ENCODE measurements at places on chromosomes 2 and 18. TPM values are rescaled to one million over a fixed set of nuclear protein-coding genes. Genes with fewer than 3 reads are reported as not detected.

POTEC gene
- total RNA-seq: under 0.01 TPM

GRCh38 chr18:33712719-33713118 is 134.7 kb downstream of the ASXL3 start:
- H3K36me3 ChIP-seq: no peaks in the 10 kb centered on the region
- H3K4me1 ChIP-seq: no peaks in the 10 kb centered on the region
- no peaks in the 10 kb centered on the region for H3K27me3 ChIP-seq
- DNase-seq: no peak

DNA sequence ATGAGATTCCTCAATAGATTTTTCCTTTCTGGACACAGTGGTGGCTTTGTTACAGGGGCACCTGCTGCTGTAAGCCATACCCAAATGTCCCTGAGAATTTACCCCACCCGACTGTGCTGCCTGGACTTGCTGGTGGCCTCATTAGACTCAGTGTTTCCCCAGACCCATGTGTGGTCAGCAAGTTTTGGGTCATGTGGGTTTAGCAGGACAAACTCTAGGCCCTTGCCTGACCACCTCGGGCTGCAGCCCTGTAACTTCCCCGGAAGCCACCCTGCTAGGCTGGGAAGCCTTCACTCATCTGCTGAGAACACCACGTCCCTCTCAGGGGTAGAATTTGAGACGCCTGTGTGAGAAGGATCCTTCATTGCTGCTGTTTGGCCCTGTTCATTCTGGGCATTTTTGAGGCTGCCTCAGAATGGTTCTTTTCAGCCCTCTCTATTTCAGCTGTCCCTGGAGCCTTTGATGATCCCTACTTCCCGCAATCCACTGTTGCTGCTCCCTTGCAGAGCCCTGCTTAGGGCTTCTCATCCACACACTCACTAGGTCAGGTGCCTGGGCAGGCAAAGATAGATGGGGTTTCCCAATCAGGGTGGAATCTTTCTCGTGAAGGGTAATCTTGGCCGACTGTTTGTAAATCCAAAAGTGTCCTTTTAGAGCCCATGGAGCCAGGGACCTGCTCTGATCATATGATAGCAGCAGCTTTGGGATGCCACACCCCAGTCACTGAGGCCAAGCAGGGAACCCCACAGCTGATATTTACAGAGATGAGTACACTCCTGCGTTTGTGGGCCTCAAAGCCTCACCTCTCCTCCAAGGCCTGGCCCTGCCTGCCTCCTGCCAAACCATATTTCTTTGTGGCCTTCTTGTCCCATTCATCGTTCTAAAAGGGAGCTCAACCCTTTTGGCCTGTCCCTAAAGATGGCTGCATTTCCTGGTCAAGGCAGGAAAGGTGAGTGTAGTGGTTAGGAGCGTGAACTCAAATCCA is 6.7 kb downstream of the EHD3 start:
- no peaks in the 10 kb centered on the region for H3K4me1 ChIP-seq
- H3K27me3 ChIP-seq: no peaks in the 10 kb centered on the region
- H3K4me3 ChIP-seq: no peak overlapping the region
- H3K36me3 ChIP-seq: no peaks in the 10 kb centered on the region
- no peak overlapping the region for H3K27ac ChIP-seq
- no peak for DNase-seq

GRCh38 chr2:165462443-165462842 is 7.1 kb upstream of the CSRNP3 start:
- no peaks in the 10 kb centered on the region for H3K36me3 ChIP-seq
- no peak overlapping the region for H3K27ac ChIP-seq
- no peaks in the 10 kb centered on the region for H3K4me1 ChIP-seq
- H3K4me3 ChIP-seq: no peak overlapping the region

DNA sequence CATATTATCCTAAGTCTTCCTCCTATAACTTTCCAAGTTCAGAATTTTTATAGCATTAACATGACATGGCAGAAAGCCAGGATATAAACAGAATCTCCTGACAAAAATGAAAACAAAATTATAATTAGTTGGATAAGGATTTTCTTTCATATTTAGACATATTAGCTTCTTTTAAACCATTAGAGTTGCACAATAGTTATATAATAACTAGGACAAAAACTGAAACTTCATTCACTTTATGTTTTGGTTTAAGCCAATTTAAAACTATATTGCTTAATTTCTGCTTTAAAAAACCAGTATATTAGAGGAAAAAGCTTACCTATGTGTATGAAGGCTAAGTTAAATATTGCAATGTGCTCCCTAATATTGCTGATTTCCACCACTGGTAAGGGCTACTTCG is 254.8 kb downstream of the GPD2 start:
- H3K27me3 ChIP-seq: no peaks in the 10 kb centered on the region
- H3K27ac ChIP-seq: no peak overlapping the region
- H3K4me3 ChIP-seq: no peak overlapping the region
- DNase-seq: no peak
